Naive B cell (primary cell): ENCODE measurements at places on chromosomes 13 and 19. TPM values are rescaled to one million over a fixed set of nuclear protein-coding genes. Genes with fewer than 3 reads are reported as not detected.

- H3K4me1 ChIP-seq, result no peaks in the 10 kb centered on the region
- H3K4me3 ChIP-seq, result no peak overlapping the region
- H3K36me3 ChIP-seq, result no peaks in the 10 kb centered on the region
- no peak for DNase-seq
Measured at GRCh38 chr13:80862456-80862855, 521.5 kb upstream of the SPRY2 start.

- peaks cover 62% of the 10 kb centered on the region for H3K36me3 ChIP-seq
- no peaks in the 10 kb centered on the region for H3K4me1 ChIP-seq
- H3K4me3 ChIP-seq, result no peak overlapping the region
- no peak overlapping the region for H3K27ac ChIP-seq
- no peak for DNase-seq
- H3K27me3 ChIP-seq, result no peaks in the 10 kb centered on the region
Measured at GRCh38 chr19:51944798-51945552, 17.7 kb downstream of the ZNF613 start.

ZIC2 gene
- not detected for polyA plus RNA-seq

NDFIP2 gene
- not detected for polyA plus RNA-seq

DNA sequence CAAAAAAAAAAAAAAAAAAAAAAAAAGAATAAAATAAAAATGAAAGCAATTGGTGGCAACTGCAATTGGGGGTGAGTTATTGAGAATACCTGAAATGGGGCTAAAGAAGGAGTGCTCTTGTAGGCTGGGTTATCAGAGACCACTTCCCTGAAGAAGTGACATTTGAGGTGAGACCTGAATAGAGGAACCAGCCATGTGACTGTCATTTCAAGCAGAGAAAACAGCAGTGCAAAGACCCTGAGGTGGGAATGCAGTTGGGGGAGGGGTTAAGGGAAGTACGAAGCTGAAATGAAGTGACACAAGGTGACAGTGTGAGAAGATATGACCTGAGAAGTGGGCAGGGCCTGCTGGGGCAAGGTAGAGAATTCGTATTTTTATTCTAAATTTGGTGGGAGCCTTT, 4.3 kb upstream of the PALM3 start:
- no peaks in the 10 kb centered on the region for H3K36me3 ChIP-seq
- H3K27me3 ChIP-seq, result peaks cover 20% of the 10 kb centered on the region

DNA sequence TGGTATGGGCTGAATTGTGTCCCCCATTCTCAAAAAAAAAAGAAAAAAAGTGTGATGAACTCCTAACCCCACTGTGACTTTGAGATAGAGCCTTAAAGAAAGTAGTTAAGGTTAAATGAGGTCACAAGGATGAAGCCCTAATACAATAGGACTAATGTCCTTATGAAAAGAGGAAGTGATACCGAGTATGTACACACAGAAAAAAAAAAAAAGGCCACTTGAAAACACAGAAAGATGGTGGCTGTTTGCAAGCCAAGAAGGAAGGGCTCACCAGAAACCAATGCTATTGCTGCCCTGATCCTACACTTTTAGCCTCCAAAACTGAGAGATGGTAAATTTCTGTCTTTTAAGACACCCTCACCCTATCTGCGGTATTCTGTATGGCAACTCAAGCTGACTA, 955.6 kb downstream of the PCDH17 start:
- no peaks in the 10 kb centered on the region for H3K4me1 ChIP-seq
- H3K4me3 ChIP-seq, result no peak overlapping the region
- no peaks in the 10 kb centered on the region for H3K27me3 ChIP-seq
- no peak overlapping the region for H3K27ac ChIP-seq

GRCh38 chr13:72700509-72700908, 26.9 kb downstream of the MZT1 start:
- H3K4me1 ChIP-seq, result no peaks in the 10 kb centered on the region
- no peak for DNase-seq
- no peaks in the 10 kb centered on the region for H3K27me3 ChIP-seq
- H3K36me3 ChIP-seq, result peaks cover 2% of the 10 kb centered on the region
- no peak overlapping the region for H3K27ac ChIP-seq
- no peak overlapping the region for H3K4me3 ChIP-seq

GRCh38 chr19:58555920-58556621, 1.2 kb upstream of the CHMP2A start:
- peak overlapping the region; percentile 90 for H3K4me3 ChIP-seq
- DNase-seq, result no peak
- H3K27ac ChIP-seq, result peak overlapping the region; percentile 97
- H3K36me3 ChIP-seq, result no peaks in the 10 kb centered on the region

CRX gene
- not detected for polyA plus RNA-seq

OR10H2 gene
- polyA plus RNA-seq, result not detected

GRCh38 chr13:25375727-25376358, 4.1 kb downstream of the ATP8A2 start:
- H3K4me1 ChIP-seq, result peaks cover 4% of the 10 kb centered on the region
- peaks cover 59% of the 10 kb centered on the region for H3K27me3 ChIP-seq
- H3K4me3 ChIP-seq, result no peak overlapping the region
- peak; percentile 43 for DNase-seq
- H3K27ac ChIP-seq, result no peak overlapping the region

DNA sequence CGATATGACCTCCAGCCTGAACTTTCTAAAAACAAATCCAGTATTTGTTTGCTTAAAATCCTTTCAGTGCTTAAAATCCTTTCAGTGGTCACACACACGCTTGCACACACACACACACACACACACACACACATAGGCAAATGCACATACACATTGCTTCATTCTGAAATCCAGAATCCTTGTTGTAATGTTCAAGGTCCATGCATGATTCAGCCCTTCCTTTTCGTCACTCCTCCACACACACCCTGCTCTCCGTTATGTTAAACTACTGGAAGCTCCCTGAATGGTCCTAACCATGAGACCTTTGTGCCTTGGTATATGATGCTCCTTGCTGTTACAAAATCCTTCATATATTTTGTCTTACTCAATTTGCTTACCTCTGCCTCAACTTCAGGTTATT, 44.9 kb downstream of the SERTM1 start:
- H3K36me3 ChIP-seq, result no peaks in the 10 kb centered on the region
- H3K4me1 ChIP-seq, result no peaks in the 10 kb centered on the region
- no peak overlapping the region for H3K4me3 ChIP-seq
- no peak overlapping the region for H3K27ac ChIP-seq

GRCh38 chr13:51746802-51747201, 57.2 kb downstream of the DHRS12 start:
- H3K27ac ChIP-seq, result no peak overlapping the region
- no peaks in the 10 kb centered on the region for H3K4me1 ChIP-seq
- H3K27me3 ChIP-seq, result no peaks in the 10 kb centered on the region
- no peak for DNase-seq
- H3K36me3 ChIP-seq, result peaks cover 37% of the 10 kb centered on the region

CCDC194 gene
- polyA plus RNA-seq, result not detected

ZNF296 gene
- 11.5 TPM for polyA plus RNA-seq

DNA sequence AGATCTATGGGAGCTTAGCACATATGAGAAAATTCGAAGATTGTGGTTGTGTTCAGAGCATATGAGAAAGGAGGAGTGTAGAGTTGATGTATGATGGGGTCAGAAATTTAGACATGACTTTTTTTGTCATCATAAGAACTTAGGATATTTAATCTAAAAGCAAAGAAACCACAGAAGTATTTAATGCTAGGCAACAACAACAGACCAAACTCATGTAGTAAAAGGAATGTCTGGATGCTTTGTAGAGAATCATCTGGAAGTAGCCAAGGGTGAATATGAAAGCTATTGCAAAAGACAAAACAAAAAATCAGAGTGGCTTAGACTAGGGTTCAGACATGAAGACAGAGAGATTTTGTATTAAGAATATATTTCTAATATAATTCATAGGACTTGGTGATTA, 190.3 kb downstream of the SLITRK1 start:
- no peak overlapping the region for H3K27ac ChIP-seq
- no peaks in the 10 kb centered on the region for H3K4me1 ChIP-seq
- no peak overlapping the region for H3K4me3 ChIP-seq
- H3K27me3 ChIP-seq, result no peaks in the 10 kb centered on the region

CPT1C gene
- not detected for polyA plus RNA-seq

- no peaks in the 10 kb centered on the region for H3K4me1 ChIP-seq
- H3K27ac ChIP-seq, result no peak overlapping the region
- H3K4me3 ChIP-seq, result no peak overlapping the region
- H3K27me3 ChIP-seq, result no peaks in the 10 kb centered on the region
- DNase-seq, result no peak
Measured at GRCh38 chr13:113065406-113066141, 40.0 kb upstream of the F7 start.

DNA sequence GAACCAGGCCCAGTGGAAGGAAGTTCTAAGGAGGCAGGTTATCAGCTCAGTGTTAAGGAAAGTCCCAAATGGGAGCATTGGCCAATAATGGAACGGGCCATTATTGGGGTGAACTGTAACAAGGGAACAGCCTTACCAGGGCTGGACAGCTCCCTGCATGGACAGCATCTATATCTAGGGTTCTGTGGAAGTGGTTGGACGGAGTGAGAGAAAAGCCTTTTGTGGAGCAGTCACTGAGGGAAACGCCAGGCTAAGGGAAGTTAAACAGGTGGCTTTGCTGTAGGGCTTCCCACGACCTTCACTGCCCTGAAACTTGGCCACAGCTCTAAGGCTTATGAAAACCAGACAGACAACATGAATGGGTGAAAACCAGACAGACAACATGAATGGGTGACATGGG, 17.0 kb downstream of the POU2F2 start:
- no peaks in the 10 kb centered on the region for H3K27me3 ChIP-seq
- no peak for DNase-seq
- H3K4me3 ChIP-seq, result peak overlapping the region; percentile 24
- peaks cover 46% of the 10 kb centered on the region for H3K36me3 ChIP-seq
- peak overlapping the region; percentile 89 for H3K27ac ChIP-seq
- peaks cover 75% of the 10 kb centered on the region for H3K4me1 ChIP-seq

DNA sequence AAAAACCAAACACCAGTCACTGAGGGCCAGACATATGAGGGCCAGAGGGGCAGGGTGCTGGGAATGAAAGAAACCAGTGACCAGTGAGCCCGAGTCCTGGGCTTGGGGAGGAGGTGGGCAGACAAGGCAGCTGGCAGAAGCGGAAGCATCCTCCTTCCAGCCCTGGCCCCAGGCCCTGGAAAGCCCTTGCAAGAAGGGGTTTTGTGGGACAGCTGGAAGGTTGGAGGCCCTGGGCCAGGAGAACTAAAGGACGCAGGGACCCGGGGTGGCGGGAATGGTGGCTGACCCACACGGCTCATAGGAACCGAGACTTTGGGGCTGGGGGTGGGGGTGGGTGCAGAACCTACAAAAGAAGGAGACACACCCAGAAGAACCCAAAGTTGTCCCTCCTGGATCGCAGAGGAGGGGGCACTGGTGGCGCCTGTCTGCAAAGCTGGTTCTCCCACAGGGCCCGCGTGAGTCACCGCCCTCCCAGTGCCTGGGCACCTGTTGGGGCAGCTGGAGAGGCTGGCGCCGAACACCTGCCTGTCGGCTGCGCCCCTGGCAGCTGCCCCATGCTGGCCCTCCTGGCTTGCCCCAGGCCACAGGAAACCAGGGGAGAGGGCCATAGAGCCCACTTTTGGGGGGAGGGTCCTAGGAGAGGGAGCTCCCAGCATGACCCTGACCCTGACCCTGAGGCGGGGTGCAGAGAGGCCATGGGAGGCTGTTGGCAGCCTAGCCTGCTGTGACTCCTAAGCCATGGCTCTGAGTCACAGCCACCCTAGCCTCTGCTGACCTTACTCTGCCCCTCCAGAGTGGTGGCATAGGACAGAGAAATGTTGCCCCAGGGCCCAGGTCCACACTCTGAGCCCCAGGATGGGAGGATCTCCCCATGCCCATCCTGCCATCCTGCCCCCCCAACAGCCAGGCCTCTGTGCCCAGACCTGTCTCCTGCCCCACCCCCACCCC, 802 bp downstream of the DMPK start:
- no peak overlapping the region for H3K27ac ChIP-seq
- peaks cover 13% of the 10 kb centered on the region for H3K27me3 ChIP-seq
- peaks cover 23% of the 10 kb centered on the region for H3K4me1 ChIP-seq
- H3K4me3 ChIP-seq, result no peak overlapping the region
- peaks cover 13% of the 10 kb centered on the region for H3K36me3 ChIP-seq
- DNase-seq, result no peak

CABP5 gene
- polyA plus RNA-seq, result not detected

GRCh38 chr13:97630725-97631124, 196.8 kb downstream of the RAP2A start:
- H3K4me3 ChIP-seq, result no peak overlapping the region
- no peak overlapping the region for H3K27ac ChIP-seq
- H3K4me1 ChIP-seq, result no peaks in the 10 kb centered on the region
- H3K36me3 ChIP-seq, result peaks cover 15% of the 10 kb centered on the region
- peaks cover 5% of the 10 kb centered on the region for H3K27me3 ChIP-seq
- no peak for DNase-seq

- H3K27me3 ChIP-seq, result no peaks in the 10 kb centered on the region
- DNase-seq, result no peak
- no peak overlapping the region for H3K4me3 ChIP-seq
- peaks cover 3% of the 10 kb centered on the region for H3K36me3 ChIP-seq
- no peak overlapping the region for H3K27ac ChIP-seq
Measured at GRCh38 chr13:30157616-30157993, 149.7 kb downstream of the KATNAL1 start.

B9D2 gene
- polyA plus RNA-seq, result 17.3 TPM

DNA sequence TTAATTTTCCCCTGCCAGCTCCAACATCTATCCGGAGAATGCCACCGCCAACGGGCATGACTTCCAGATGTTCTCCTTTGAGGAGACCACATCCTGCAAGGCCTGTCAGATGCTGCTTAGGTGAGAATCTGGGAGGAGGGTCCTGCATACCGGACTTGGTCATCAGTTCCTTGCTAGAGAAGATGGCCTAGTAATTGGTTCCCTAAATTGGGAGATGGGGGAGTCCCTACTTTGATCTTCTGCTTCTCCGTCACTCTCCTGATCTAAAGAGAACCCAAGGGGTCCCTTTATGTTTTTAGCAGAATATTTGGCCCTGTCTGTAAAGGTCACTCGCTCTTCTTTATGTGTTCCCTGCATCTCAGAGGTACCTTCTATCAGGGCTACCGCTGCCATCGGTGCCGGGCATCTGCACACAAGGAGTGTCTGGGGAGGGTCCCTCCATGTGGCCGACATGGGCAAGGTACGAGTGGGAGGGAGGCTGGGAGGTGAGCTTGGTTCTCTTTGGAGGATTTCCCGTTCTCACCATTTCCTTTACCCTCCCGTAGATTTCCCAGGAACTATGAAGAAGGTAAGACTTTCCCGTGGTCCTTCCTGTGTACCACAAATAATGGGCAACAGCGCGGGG, 54.1 kb upstream of the ADGRE1 start:
- no peak overlapping the region for H3K4me3 ChIP-seq
- peaks cover 35% of the 10 kb centered on the region for H3K4me1 ChIP-seq
- no peak for DNase-seq
- peaks cover 25% of the 10 kb centered on the region for H3K36me3 ChIP-seq
- no peaks in the 10 kb centered on the region for H3K27me3 ChIP-seq
- peak overlapping the region; percentile 88 for H3K27ac ChIP-seq

DNA sequence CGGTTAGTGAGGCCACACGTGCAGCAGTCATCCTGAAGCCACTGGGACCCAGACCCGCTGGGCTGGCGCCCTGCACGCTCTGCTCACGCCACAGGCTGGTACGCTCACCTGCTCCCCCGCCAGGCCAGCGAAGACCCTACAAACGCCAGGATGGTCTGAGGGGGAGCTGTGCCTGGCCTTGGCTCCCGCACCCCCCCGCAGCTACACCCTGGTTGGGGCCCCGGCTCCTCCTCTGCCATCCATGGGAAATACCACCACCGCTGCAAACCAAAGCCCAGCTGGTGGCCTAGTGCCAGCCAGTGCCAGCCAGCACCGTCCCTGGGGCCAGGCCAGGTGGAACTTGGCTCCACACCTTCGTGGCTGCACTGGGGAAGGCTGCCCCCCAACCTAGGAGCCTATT, 23.3 kb upstream of the CACTIN start:
- H3K4me3 ChIP-seq, result no peak overlapping the region
- no peaks in the 10 kb centered on the region for H3K27me3 ChIP-seq
- DNase-seq, result no peak
- H3K36me3 ChIP-seq, result no peaks in the 10 kb centered on the region

LYPD3 gene
- polyA plus RNA-seq, result 0.24 TPM

- H3K27ac ChIP-seq, result peak overlapping the region; percentile 58
- DNase-seq, result no peak
- H3K27me3 ChIP-seq, result no peaks in the 10 kb centered on the region
- peaks cover 40% of the 10 kb centered on the region for H3K4me1 ChIP-seq
- peak overlapping the region; percentile 71 for H3K4me3 ChIP-seq
Measured at GRCh38 chr19:41911889-41912731, 16.1 kb downstream of the ERFL start.
